ENCODE measurements at places on chromosomes 7 and 10.

- DNase-seq = no peak
These were observed 27.1 kb downstream of the RBM17 start for GRCh38 chr10:6115824-6116350.

DNA sequence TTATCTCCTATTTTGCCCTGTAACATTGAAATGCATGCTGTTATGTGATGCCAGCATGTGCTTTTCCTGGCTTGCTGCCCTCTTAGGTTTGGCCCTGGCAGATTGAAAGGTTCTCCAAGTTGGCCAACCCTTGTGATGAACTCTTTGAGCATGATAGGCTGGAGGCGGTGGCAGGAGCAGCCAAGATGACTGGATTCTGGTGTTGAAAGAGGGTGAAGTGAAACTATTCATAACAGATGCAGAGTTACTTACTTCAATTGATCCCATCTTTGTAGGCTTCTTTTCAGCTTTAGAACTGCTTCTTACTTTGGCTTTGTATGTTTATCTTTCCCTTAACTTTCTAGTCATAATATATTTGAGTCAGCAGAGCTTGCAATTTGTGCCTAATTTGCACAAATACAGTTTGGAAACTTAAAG is 57.6 kb downstream of the BICC1 start:
- DNase-seq = no peak

DNA sequence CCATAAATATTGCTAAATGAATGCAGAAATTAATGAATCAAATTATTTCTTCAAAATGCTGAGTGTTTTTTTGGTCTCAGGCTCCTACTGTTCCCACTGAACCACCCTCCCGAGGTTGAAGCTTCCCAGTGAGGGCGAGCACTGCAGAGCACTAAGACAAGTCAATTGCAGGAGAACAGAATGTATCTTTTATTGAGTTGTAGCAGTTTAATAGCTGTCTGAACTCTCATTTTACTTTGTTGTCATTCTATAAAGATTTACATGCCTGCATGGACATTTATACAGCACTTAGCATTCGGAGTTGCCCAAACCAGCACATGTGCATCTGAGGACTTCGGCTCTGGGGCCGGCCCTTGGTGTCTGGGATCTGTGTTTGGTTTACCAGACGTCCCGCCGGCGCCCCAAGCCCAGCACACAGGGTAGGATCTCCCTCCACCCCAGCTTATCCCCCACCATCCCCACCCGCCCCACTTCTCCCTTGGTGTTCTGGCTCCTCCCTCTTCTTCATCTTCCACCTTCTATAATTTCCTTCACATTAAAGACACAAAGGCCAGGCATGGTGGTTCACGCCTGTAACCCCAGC is 211.0 kb upstream of the SH2B2 start:
- DNase-seq = no peak

GRCh38 chr7:17773289-17773626 is 167.0 kb downstream of the SNX13 start:
- peak; percentile 56 for DNase-seq

DNA sequence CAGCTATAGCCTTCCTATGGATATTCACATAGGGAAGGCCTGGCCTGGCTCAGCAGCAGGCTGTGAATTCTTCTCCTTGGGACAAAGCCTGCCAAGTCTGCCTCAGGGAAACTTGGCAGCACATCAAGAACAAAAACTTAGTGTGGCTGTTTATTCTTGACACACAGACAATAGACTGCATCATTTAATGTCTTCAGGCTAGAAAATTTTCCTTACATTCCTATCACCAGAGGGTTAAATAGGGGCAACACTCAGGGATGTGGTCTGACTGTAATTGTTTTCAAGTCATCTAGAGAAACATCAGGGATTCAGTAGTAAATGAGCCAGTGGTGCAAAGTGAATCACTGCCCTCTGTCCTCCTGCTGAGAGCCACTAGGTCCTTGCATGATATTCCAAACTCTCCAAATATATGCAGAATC is 137.3 kb downstream of the SEMA3C start:
- DNase-seq = no peak
